ENCODE measurements at places on chromosomes 4 and X. TPM values are rescaled to one million over a fixed set of nuclear protein-coding genes. Genes with fewer than 3 reads are reported as not detected.

Gene CSAG2
- total RNA-seq: not detected

Gene LRRC66
- total RNA-seq: not detected

Gene FAM47E
- not detected for total RNA-seq

Gene SYTL5
- 2.7 TPM for total RNA-seq

Data from airway epithelial cell (primary cell).